ENCODE measurements at places on chromosomes 12 and 14.
A peak's percentile ranks its signal among the peaks of the same experiment; 100 is the strongest.

DNA sequence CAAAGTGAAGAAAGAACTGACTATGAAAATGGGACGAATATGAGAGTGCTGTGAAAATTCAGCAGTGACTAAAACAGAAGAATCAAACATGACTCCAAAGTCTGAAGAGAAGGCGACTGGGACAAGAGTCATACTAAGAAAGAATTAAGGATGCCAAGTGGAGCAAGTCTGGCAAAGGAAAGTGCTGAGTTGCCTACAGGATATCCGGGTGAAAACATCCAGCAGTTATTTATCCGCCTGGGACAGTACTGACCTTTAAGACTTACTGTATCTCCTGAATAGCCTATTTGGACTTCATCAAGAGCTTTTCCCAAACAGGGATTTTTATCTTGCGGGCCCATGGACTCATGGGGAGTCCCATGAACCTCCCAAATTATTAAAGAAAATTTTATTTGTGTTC is 41.1 kb downstream of the KICS2 start:
- DNase-seq = no peak

DNA sequence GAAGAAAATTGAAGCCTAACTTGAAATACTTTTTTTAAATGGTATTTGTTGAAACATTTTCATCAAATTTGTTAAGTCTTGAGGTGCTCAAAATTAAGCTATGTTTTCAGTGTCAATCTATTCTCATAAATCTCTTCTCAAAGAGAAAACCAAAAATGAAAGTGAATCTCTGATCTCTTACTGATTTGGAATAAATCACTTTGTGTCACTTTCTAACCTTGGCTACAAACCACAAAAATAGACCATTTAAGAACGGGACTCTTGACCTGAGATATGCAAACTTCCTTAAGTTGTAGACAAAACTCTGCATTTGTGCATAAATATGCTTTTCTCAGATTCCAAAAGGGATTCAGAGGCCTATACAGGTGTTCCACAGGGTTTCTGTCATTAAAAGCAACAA is 192.9 kb downstream of the SEC23A start:
- no peak for DNase-seq

GRCh38 chr12:132529156-132529839 is 39.3 kb downstream of the FBRSL1 start:
- DNase-seq = no peak

DNA sequence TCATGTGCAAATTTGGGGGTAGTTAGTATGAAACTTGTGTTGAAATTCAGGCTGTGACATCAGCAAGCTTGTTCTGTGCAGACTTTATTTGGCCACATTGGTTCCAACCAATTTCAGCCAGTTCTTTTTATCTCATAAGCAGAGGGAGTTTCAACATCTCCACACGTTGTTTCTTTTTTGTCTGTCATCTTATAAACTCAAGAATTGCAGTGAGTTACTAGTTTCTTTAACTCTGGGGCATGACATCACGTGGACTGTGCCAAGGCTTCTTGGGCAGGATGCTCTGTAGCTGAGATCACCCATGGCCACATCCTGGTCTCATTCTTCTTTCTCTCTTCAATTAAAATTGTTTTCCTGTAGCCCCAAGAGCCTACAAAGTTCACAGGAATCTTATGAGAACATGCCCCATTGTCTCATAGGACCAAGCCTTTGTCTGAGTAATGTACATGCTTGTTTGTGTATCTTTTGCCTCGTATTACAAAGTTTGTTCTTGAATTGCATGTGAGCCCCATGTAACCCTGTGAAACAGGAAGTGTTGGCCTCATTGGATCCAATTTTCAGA is 982.0 kb upstream of the TMEM132C start:
- DNase-seq = no peak

GRCh38 chr12:103247531-103247930 is 248.2 kb downstream of the C12orf42 start:
- peak; percentile 41 for DNase-seq

GRCh38 chr12:108950991-108951739 is 69.7 kb downstream of the SVOP start:
- DNase-seq = peak; percentile 75

DNA sequence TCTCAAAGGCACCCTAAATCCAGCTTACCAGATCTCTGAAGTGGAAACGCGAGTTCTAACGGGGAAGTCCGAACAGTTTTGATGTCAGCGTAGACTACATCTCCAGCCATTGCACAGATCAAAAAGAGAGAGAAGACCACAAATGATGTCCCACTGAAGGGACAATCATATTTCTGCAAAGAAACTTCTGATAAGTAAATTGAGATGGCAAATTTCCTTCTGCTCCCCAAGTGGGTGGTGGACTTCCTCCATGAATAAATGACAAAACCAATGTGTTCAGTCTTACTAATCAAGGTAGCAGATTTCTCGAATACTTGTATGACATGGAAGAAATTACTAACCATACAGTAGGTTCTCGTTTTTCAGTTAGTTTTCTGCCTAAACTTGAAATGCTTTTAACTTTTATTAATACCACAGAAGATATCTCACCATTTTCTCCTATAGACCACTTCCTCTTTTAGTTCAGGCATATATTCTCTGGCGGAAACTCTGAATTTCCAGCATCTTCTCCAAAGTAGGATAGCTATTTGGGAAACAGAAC is at the start of gene CLECL1:
CLECL1 (minus strand) TSS at position 177 of the 541 bp plus-strand sequence.
- no peak for DNase-seq

GRCh38 chr14:91330096-91330696 is 85.7 kb upstream of the GPR68 start:
- no peak for DNase-seq

GRCh38 chr12:78308701-78309100 is 478.0 kb downstream of the NAV3 start:
- DNase-seq = no peak

DNA sequence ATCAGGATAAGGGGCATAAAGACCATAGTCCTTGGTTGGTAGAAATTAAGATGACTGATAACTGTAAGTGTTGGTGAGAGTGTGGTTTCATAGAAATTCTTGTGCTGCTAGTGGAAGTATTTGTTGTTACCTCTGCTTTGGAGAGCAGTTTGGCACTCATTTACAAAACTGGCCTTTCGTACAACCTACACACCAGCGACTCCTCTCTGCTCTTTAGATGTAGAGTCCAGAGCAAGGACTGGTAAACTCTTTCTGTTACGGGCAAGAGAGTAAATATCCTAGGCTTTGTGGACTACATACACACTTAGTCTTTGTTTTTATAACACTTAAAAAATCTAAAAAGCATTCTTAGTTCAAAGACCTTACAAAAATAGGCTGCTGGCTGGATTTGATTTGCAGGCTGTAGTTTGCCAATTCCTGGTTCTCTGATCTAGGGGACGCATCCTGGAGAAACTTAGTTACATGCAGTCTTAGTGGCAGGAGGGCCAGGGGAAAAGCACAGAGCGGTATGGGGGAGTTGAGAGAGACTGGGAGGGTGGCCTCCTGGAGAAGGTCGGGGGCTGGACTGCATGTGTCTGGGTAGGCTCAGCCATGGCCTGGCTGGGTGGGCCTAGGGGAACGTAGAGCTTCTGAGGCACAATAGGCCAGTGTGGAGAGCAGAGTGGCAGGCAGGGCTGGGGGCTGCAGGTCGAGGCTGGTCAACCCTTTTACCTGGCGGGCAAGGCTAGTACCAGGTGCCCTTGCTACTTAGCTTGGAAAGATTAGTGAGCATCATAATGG is 55.3 kb upstream of the AMN start:
- no peak for DNase-seq

DNA sequence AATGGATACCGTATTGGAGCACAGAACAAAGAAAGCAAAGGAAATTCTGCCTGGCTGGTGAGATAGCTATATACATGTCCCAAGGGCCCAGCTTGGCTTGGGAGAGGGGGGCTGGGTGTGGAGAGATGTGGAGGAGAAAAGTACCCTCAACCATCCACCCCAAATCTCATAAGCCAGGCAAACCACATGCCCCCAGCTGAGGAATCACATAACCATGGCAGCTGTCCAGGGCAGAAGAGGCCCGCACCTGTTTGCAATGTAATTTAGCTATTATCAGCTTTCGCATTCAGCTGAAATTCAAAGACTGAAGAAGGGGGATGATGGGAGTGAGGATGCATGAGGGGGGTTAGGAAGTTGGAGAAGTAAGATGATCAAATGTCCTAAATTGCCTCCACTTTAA is 196.1 kb downstream of the TBX5 start:
- no peak for DNase-seq

DNA sequence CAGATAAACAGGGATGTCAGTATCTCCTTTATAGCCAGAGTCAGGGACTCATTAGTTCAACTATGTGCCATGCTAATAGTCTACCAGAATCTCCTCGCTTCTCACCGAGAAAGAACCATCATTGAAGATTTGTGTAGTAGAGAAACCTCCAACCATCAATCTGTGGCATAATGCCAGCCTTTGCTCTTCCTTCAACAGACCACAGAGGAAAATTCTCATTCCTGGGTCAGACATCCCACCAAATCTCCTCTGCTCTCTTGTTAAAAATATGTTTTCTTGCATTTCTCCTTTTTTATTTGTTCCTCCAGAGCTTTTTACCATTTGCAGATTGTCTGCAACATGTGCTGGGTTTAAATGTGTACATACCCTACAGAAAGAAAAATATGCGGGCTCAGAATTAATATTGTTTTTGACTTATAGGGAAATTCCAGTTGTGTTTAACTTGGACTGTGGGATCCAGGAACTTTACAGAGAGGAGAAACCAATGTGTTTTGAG is 64.9 kb downstream of the LLPH start:
- no peak for DNase-seq

- no peak for DNase-seq
Measured at GRCh38 chr12:7678744-7679143, 13.0 kb upstream of the APOBEC1 start.

DNA sequence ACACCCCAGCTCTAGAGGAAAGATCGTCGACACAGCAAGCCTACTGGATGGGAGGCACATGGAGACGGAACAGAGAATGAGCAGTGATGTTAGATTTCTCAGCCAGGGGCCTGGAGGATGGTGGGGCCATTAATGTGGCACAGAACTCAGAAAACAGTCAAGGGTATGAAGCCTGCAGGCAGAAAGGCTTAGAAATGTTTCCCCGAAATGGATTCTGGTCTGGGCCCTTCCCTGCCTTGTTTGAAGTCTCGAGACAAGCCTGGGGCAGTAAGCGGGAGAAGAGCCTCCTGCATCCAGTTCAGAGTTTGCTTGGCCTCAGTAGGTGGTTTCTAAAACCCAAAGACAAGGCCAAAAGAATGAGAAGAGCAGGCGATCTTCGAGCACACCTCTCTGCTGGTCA is 158.4 kb downstream of the NTF3 start:
- DNase-seq = no peak

DNA sequence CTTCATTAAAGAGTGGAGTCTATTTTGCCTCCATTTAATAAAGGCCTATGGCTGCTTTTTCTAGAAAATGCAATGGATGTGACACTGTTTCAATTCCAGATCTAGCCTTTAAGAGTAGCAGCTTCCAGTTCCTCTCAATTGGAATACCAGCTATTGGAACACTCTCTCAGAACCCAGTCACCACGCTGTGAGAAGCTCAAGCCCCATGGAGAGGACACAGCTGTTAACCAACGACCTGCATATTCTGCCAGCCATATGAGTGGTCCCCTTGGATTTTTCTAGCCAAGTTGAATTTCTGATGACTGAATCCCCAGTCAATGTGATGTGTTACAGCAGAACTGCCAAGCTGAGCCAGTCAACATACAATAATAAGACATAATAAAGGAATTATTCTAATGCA is 131.8 kb downstream of the TMTC3 start:
- DNase-seq = no peak

DNA sequence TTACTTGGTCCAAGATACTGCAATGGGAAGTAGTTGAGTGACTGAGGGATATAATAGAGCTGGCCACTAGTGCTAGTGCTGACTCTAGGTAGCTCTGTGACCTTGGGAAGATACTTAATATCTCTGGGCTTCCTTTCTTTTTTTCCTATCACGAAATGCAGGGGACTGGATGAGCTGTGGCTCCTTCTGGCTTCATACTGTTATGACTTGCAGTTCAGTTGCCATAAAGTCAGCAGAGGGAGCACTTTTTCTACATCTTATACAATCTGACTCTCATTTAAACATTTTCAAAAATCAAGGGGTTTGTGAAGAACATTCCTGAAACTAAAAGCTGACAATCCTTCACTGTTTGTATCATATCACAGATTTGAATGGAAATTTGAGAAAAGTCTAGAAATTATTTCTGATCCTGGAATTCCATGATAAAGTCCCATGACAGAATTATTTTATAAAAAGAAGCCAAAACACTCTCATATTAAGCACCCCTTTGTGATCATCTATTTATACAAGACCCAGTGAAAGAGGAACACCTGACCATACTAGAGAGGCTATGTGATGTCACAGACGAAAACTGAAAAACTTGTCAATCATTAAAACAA is 5.3 kb downstream of the BHLHE41 start:
- peak; percentile 8 for DNase-seq

DNA sequence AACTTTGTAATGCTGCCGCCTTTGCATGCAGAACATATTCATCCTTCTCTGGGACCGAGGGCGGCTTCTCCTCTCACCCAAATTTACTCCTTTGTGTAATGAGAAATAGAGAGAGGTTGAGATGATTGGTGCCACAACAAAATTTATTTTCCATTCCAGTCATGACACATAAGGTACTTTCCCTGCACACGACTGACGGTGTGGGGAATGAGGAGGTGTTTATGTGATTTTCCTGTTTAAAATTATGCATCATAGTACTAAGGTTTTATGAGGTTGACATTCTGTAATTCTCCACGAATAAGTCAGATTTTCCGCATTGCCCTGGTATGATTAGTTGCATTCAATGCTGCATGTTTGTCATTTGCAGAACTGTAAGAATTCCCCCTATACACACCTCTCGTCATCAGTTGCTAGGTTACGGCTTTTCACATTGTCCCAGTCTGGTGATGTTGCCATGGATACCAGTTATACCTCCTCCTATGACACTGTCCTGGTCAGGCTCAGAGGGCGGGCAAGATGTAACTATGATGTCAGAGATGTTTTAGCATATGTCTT is 23.1 kb downstream of the BICDL1 start:
- DNase-seq = peak; percentile 32

DNA sequence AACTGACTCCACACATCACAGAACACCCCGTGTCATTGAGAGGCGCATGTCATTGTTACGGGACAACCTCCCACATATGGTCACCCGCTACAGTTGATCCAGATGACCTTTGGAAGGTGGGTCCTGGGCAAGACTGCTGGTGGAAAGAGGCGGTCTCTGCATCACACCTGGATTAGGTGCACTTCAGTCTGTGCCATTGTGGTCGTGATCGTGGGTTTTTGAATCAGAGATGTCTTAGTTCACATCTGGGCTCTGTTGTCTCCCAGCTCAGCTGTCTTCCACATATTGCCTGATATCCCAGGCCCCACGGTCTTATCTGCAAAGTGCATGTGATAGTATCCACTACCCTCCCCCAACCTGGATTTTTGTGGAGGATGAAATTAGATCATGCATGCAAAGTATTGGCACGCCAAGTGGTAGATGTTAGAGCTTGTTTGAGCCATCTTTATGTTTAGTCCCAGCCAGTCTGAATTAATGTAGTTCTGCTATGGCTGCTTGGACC is 208.7 kb upstream of the FOXN3 start:
- no peak for DNase-seq

- no peak for DNase-seq
Measured at GRCh38 chr14:32021341-32021740, 55.8 kb upstream of the ARHGAP5 start.

All from NCI-H2081 (cell line).